Liver (tissue), 10 donors: ENCODE measurements at places on chromosomes 13 and 19.

DNA sequence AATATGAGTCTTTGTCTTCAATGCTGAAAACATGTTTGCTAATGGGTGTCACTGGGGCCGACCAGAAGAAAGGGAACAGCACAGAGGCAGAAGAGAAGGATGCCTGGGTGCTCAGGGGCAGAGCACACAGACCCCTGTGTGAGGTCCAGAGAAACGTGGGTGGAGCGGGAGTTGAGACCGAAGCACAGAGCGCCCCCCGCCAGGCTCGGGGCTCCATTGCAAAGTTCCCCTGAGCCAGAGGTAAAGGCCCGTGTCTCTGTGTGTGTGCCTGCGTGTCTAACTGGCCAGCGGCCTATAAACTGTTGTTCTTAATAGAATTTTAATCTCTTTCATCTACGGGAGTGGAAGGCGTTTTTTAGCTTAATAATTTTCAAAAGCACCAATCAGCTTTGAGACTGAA lies 343.1 kb downstream of the TEX29 start:
- H3K4me1 ChIP-seq = peaks cover 7% of the 10 kb centered on the region
- no peak overlapping the region for H3K27ac ChIP-seq
- H3K36me3 ChIP-seq = no peaks in the 10 kb centered on the region
- no peaks in the 10 kb centered on the region for H3K27me3 ChIP-seq

- H3K27me3 ChIP-seq = no peaks in the 10 kb centered on the region
- H3K36me3 ChIP-seq = peaks cover 5% of the 10 kb centered on the region
- DNase-seq = peak; percentile 50
- peak overlapping the region; percentile 89 for H3K4me3 ChIP-seq
- H3K4me1 ChIP-seq = peaks cover 9% of the 10 kb centered on the region
Observed at GRCh38 chr19:14091813-14092462, 1.4 kb upstream of the SAMD1 start.

GRCh38 chr19:17687857-17688784 lies at the start of gene UNC13A:
TSS of gene UNC13A (minus strand) at chr19:17688354. CDS start at chr19:17688199, 155 bp downstream.
- peak; percentile 62 for DNase-seq
- no peaks in the 10 kb centered on the region for H3K36me3 ChIP-seq
- no peak within 1 kb of the TSS for H3K27ac ChIP-seq
- peaks cover 3% of the 10 kb centered on the region for H3K4me1 ChIP-seq
- no peaks in the 10 kb centered on the region for H3K27me3 ChIP-seq

DNA sequence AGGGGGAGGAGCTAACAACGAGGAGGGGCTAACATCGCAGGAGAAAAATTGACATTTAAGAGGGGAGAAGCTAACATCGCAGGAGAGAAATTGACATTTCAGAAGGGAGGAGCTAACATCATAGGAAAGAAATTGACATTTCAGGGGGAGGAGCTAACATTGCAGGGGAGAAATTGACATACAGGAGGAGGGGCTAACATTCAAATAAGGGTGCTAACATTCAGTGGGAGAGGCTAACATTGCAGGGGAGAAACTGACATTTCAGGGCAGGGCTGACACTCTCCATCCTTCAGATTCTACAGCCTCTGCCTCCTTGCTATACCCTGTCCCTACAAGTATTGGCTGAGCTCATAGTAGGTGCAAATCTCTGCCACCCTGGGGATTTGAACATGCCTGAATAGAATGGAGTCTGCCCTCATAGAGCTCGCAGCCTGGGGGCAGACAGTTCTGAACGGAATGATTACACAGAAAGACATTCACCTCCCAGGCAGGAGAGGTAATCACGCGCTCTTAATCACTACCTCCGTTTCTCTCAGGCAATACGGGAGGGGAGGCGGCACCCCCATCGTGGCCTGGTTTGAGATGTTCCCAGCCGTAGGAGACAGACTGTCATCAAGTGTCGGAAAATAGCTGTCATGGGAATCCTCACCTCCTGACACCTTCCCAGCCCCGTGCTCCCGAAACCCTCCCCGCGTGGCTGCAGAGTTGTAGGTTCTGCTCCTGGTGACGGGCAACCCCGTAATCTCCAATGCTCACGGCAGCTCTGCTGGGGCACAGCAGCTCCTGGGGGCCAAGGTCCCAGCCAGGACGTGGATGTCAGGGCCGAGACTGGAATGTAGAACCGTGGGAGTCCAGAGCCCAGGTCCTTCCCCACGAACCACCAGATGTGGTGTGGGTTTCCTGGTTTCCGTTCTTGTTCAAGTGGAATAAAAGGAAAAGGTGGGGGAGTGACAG lies 9.5 kb downstream of the GPR32 start:
- no peak overlapping the region for H3K27ac ChIP-seq
- peaks cover 11% of the 10 kb centered on the region for H3K27me3 ChIP-seq
- H3K36me3 ChIP-seq = no peaks in the 10 kb centered on the region

GRCh38 chr13:97004096-97004876 lies 10.0 kb upstream of the OXGR1 start:
- no peaks in the 10 kb centered on the region for H3K36me3 ChIP-seq
- H3K27me3 ChIP-seq = no peaks in the 10 kb centered on the region
- no peak overlapping the region for H3K4me3 ChIP-seq
- DNase-seq = no peak
- H3K27ac ChIP-seq = no peak overlapping the region
- H3K4me1 ChIP-seq = no peaks in the 10 kb centered on the region

DNA sequence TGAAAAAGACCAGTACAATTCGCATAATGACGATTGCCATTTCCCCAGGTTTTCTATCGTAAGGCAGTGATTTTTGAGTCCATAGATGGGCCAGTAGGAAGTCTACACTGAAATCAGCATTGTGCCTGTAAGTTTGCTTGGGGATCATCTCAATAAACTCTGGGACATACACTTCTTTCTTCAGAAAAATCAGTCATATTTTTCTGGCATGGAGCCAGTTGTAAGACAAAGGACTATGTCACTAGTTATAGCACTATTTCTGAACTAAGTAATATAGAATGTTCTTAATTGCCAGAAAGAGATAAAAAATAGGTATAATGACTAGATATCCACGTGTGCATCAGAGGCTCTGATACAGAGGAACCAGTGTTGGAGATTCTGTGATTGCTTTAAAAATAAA lies 243.5 kb downstream of the LMO7 start:
- no peaks in the 10 kb centered on the region for H3K27me3 ChIP-seq
- no peak overlapping the region for H3K27ac ChIP-seq
- H3K4me3 ChIP-seq = no peak overlapping the region
- no peaks in the 10 kb centered on the region for H3K36me3 ChIP-seq

DNA sequence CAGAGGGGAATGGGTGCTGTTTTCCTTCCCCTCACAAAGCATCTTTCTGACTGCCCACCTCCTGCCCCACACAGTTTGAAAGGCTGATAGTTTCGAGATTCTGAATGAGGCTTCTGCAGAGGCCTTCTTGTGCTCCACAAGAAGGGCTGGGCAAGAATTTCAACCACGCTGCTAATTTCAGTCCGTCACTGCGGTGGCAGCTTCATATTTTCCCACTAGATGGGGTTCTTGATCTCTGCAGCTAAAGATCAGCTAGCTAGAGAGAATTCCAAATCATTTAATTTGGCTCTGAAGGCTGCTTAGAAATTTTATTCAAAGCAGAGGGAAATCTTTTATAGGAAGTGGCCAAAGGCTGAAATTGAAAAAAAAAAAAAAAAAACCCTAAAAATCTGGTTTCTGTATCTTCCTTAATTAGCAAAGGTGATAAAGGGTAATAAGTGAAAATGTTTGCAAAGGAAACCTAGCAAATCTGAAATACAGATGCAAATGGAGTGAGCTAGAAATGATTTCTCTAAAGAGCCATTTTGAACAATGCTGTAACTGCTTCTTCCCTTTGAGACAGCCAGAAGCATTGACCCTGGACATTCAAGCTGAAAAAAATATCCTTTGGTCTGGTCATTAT lies 38.0 kb upstream of the C13orf42 start:
- H3K27me3 ChIP-seq = no peaks in the 10 kb centered on the region
- no peaks in the 10 kb centered on the region for H3K36me3 ChIP-seq
- H3K4me3 ChIP-seq = no peak overlapping the region
- peaks cover 16% of the 10 kb centered on the region for H3K4me1 ChIP-seq
- DNase-seq = no peak

- H3K36me3 ChIP-seq = peaks cover 3% of the 10 kb centered on the region
- no peak for DNase-seq
- H3K4me1 ChIP-seq = no peaks in the 10 kb centered on the region
- H3K27ac ChIP-seq = no peak overlapping the region
- no peaks in the 10 kb centered on the region for H3K27me3 ChIP-seq
Observed at GRCh38 chr19:55451163-55451964, 8.3 kb upstream of the SHISA7 start.

DNA sequence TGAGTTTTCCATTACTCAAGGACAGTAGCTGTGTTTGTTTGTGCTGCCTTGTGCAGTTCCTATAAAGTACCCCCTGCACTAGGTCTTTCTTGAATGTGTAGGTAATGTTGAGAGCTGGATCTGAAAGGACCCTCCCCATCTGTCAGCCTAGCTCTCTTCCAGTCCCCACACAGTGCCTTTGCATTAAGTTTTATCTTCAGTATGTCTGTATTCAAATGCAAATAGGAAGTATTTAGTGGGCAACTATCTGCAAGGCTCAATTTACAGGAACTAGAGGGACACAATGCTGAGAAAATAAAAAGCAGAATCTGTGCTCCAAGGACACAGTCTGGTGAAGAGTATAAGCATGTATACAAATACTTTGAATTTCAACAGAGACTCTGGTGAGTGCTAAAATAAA lies 558.5 kb downstream of the RFC3 start:
- DNase-seq = no peak
- H3K27me3 ChIP-seq = no peaks in the 10 kb centered on the region
- H3K27ac ChIP-seq = no peak overlapping the region
- no peaks in the 10 kb centered on the region for H3K4me1 ChIP-seq
- no peaks in the 10 kb centered on the region for H3K36me3 ChIP-seq

GRCh38 chr13:76797361-76797760 lies 88.8 kb downstream of the KCTD12 start:
- H3K27ac ChIP-seq = no peak overlapping the region
- H3K4me3 ChIP-seq = no peak overlapping the region
- no peaks in the 10 kb centered on the region for H3K4me1 ChIP-seq
- no peaks in the 10 kb centered on the region for H3K36me3 ChIP-seq

GRCh38 chr19:18843960-18844359 lies 12.2 kb downstream of the UPF1 start:
- no peak overlapping the region for H3K27ac ChIP-seq
- no peaks in the 10 kb centered on the region for H3K27me3 ChIP-seq
- H3K36me3 ChIP-seq = peaks cover 5% of the 10 kb centered on the region
- no peak for DNase-seq

- no peaks in the 10 kb centered on the region for H3K4me1 ChIP-seq
- H3K27ac ChIP-seq = no peak overlapping the region
- DNase-seq = no peak
- H3K36me3 ChIP-seq = no peaks in the 10 kb centered on the region
Observed at GRCh38 chr13:103200118-103200885, 134.1 kb upstream of the SLC10A2 start.
